Fibroblast of skin of left biceps (primary cell): ENCODE measurements at places on chromosomes 7 and 10.
A peak's percentile ranks its signal among the peaks of the same experiment; 100 is the strongest.

DNA sequence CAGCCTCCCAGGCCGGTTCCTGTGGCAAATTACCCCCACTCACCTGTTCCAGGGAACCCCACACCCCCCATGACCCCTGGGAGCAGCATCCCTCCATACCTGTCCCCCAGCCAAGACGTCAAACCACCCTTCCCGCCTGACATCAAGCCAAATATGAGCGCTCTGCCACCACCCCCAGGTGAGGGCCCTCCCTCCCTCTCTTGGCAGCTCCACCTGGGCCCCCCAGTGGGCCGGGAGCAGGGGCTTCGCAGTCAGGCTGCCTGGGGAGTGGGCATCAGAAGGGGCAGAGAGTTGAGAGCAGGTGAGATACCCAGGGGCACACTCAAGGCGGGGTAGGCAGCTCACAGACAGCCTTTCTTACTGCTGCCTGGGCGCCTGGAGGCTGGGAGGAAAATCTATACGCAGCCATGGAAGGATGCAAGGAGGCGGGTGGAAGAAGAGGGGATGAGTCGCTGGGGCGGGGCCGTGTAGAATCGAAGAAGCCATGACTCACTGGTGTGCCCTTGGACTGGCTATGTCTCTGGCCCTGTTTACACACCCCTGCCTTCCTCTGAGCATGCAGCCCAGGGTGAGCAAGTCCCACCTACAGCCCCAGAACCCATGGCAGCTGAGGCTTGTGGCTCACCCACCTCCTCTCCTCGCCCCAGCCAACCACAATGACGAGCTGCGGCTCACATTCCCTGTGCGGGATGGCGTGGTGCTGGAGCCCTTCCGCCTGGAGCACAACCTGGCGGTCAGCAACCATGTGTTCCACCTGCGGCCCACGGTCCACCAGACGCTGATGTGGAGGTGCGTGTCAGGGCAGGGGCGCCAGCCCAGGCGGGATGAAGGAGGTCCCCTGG, 48.6 kb upstream of the PPIF start:
- DNase-seq: peak; percentile 56

- DNase-seq: no peak
These were observed 79.5 kb downstream of the DIP2C start for GRCh38 chr10:609868-610545.

DNA sequence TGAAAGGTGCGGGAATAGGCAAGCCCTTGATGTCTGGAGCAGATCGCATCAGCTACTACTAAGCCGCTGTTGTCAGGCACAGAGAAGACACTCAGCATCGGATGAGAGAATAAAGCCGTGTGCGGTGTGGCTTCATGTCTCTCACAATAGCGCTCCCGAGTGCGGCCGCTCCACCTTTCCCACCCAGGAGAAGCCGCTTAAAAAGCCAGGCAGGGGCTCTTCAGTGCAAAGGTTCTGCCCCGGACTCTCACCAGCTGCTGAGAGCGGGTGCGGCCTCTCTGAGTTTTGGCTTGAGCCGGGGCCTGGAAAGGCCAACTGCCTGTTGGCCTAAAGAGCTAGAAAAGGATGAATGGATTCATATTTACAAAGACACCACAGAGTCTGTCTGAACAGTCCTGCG, 600.6 kb downstream of the DNAJB6 start:
- DNase-seq: no peak

GRCh38 chr10:71597821-71598498, 121.6 kb downstream of the C10orf105 start:
- no peak for DNase-seq

GRCh38 chr7:55326081-55326835, 38.9 kb upstream of the LANCL2 start:
- DNase-seq: no peak

- no peak for DNase-seq
These were observed at the start of gene PDE1C for GRCh38 chr7:32070406-32071360. TSS of gene PDE1C (minus strand) at chr7:32070407.

DNA sequence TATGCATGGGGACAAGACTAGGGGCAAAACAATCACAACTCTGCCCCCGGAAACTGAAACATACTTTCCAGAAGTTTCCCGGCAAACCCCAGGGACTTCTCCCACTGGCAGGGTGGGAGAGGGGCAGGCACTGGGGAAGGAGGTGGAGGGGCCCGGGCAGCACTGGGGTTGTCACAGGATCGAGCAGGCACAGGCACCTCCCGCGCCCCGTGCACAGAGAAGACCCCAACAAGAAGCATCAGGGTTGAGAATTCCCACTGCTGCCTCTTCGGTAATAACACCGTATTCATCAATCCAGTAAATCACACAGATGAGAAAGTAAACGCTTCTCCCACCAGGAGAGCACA, 490.5 kb downstream of the PTPRN2 start:
- DNase-seq: no peak
